EL (cell line): ENCODE measurements at places on chromosomes 3 and 15.
A peak's percentile ranks its signal among the peaks of the same experiment; 100 is the strongest.

- DNase-seq = peak; percentile 21
Measured at GRCh38 chr3:56691165-56692000, 8.3 kb upstream of the TASOR start.

DNA sequence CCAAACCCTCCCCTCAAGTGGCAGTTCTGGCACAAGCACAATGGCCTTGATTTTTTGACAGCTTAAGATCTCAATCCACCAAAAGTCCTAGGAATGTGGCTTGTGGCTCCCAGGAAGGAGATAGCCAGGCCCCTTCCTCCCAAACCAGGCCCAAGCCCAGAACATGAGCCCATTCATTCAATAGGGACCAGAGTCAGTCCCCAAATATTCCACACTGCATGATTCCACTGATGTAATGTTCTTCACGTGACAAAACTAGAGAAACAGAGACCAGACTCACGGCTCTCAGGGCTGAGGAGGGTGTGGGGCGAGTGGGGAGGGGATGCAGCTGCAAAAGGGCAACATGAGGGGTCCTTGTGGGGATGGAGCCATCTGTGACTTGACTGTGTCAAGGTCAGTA, 25.5 kb downstream of the ABTB1 start:
- no peak for DNase-seq

- no peak for DNase-seq
Measured at GRCh38 chr3:193896419-193896818, 239.5 kb upstream of the HES1 start.

DNA sequence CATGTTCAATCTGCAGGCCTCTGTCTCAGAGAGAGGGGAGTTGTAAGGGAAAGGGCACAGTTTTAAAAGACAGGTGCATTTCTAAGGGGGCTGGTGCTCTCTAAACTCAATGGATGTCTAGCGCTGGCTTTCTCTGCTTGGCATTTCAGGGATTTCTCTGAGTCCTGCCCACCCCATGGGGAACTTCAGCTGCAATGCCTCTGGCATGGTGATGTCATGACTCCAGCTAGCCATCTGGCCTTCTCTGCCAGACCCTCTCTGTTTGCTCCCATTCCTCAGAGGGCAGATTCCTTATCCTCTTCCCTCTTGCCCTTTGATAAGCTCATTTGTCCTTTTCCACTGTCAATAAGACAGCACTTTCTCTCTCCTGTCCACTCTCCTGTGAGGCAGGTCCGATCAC, 40.8 kb downstream of the RPLP1 start:
- DNase-seq = no peak
